Midbrain (tissue), 1 donor: ENCODE measurements at places on chromosomes 5 and 9.
A peak's percentile ranks its signal among the peaks of the same experiment; 100 is the strongest.

- peak; percentile 72 for DNase-seq
These were observed at the start of gene MPDZ for GRCh38 chr9:13279284-13280141. TSS of gene MPDZ (minus strand) at chr9:13279692. CDS start at chr9:13250315, 29,377 bp downstream.

- DNase-seq: no peak
These were observed 3.1 kb downstream of the CYSTM1 start for GRCh38 chr5:140178086-140178410.

DNA sequence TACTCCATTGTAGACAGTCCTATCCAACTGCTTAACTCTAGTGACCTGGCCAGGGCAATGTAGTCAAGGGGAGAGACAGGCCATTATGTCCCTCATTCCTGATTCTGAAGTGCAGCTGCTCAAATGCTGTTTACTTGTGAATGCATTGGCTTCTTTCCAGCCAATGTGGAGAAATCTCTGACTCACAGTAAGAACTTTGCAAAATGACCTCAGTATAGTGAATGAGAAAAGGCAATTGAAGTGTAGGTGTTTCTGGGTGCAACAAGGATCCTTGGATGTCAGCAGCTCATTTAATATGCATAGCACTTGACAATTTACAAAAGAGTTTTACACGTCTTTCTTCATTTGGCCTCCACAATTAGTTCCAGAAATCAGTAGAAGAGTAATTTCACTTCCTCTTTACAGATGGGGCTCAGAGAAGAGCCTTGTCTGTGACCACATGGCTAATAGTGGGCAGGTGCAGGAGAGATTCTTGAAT lies 367.2 kb downstream of the OSTF1 start:
- no peak for DNase-seq

DNA sequence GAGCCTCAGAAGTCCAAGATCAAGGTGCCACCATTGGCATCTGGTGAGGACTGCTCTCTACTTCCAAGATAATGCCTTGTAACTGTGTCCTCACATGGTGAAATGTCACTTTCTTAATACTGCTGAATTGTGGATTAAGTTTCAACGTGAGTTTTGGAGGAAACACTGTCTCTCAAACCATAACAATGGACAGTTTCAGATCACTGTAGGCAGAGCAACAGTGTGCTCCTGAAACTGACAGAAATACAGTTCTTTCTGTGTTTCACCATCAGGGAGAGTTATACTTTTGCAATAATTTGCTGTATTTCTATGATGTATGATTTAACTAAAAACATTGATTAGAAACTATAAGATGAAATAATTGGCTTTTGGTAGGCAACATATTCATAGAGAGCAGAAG lies 1780.5 kb upstream of the CDH6 start:
- no peak for DNase-seq

- no peak for DNase-seq
These were observed 291.3 kb upstream of the CD180 start for GRCh38 chr5:67487862-67488261.

- peak; percentile 33 for DNase-seq
These were observed 81.9 kb downstream of the APBA1 start for GRCh38 chr9:69590266-69590665.
